Fibroblast of skin of back (primary cell): ENCODE measurements at places on chromosomes 1 and 21.
A peak's percentile ranks its signal among the peaks of the same experiment; 100 is the strongest.

- no peak for DNase-seq
Observed at GRCh38 chr1:89363638-89364536, at the start of gene GBP6. Gene GBP6 (plus strand): TSS chr1:89364059. CDS start chr1:89368552, 4,493 bp downstream.

GRCh38 chr21:28423521-28424190, 569.0 kb downstream of the LTN1 start:
- DNase-seq: no peak

GRCh38 chr1:29698033-29698432, 461.7 kb downstream of the PTPRU start:
- peak; percentile 75 for DNase-seq

DNA sequence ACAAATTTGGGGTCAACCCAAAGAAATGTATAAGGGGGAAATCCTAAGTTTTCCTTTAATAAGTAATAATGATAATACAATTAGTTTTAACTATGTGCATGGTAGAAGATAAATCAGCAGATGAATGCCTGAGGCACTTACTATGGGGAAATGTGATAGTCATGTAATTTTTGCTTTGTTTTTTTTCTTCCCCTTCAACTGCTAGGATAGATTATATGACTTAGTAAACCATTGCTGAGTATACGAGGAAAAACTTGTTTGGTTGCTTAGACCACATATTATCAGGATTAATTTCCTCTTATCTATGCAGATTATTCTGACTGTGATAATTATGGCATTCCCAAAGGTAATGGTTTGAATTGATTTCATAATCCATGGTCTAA, 181.1 kb downstream of the TGFB2 start:
- no peak for DNase-seq

DNA sequence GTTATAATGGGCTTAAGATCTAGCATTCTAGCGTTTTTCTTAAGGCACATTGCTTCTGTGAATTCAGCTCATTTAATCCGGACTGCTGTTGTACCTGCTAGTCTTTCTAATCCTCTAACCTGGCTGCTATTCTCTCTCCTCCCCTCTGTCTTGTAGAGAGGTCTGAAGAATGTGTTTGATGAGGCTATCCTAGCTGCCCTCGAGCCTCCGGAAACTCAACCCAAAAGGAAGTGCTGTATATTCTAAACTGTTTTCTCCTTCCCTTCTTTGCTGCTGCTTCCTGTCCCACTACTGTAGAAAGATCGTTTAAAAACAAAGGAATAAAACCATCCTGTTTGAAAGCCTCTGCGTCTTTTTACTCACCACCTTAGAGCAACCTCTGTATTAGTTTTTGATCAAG, 37.3 kb downstream of the CDC42 start:
- no peak for DNase-seq

GRCh38 chr1:177959811-177960515, 9.9 kb downstream of the SEC16B start:
- DNase-seq: peak; percentile 24

DNA sequence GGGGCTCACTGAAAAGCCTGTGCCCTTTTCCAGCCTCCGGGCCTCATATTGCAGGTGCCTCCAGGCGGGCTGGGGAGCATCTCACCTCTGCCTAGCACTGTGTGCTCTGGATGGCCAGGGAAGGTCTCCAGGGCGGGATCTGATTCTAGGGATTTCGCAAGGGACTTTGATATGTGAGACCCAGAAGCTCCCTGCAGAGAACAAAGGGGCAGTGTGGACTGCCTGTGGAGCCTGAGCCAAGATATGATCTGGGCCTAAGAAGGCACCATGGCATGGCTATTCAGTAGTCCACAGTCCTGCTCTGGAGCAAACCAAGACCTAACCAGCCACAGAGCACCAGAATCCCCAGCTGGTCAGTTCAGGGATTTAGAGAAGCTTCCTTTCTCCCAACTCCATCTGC, 157.2 kb downstream of the ST6GALNAC5 start:
- no peak for DNase-seq

DNA sequence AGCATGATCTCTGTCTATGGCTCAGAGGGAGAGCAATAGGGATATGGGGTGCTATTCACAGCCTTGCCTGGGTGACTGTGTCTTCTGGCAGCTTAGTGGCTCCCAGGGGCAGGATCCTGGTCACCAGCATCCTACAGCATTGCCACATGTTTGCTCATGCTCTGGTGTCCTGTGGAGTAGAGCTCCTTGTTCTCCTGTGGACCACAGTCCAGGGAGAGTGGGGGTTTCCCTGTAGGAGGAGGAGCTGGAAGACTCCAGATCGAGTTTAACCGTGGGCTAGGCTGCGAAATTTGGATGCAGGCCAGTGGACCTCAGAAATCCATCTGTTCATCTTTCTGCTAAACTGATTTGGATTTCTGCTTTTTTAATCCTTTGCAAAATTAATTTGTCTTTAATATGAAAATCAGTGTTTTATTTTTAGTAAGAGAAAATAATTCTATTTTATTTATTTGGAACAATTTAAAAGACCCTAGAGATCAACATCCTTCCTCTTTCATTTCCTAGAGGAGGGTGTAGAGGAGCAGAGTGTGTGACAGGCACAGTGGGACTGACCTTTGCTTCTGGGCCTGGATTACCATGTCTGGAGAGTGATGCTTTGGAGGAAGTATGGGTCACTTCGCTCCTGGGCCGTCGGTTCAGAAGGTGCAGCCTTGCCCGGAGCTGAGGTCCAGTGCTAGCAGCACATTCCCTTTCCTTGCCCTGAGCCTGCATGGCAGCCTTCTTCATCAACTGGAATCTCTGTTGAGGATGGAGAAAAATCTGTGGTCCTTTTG, 17.4 kb downstream of the ADARB1 start:
- peak; percentile 40 for DNase-seq

DNA sequence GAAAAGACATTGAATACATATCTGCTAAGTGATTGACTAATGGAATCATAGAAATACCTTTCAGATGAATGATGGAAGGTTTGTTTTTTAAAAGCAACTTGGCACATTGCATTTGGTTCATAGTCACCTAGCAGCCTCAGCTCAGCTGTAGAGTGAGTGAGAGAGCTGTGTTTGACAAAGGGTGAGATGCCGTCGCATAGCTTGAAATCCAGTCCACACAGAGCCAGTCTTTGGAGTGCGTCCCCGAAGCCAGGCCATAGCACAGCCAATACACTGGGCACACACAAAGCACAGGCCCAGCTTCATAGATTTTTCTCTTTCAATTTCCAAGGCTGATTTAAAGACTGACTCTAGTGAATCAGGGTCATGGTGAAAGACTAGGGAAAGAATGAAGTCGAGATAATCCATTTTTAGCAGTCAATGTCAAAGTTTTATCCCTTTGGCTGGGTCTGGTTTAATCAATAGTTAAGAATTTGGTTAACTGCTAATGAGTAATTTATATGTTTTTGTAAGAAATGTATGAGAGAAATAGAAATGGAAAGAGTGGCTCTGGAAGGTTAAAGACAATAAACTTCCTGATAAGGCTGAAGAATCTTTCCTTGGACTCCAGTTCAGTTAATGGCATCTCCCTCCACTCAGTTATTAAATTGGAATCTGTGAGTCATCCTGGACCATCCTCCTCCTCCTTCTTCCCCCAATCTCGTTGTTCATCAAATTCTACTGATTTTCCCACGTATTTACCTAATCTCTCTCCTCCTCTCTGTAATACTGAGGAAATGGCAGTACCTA, 101.2 kb upstream of the IRF2BP2 start:
- peak; percentile 44 for DNase-seq

GRCh38 chr1:54069791-54070170, 16.4 kb downstream of the TCEANC2 start:
- DNase-seq: peak; percentile 46

DNA sequence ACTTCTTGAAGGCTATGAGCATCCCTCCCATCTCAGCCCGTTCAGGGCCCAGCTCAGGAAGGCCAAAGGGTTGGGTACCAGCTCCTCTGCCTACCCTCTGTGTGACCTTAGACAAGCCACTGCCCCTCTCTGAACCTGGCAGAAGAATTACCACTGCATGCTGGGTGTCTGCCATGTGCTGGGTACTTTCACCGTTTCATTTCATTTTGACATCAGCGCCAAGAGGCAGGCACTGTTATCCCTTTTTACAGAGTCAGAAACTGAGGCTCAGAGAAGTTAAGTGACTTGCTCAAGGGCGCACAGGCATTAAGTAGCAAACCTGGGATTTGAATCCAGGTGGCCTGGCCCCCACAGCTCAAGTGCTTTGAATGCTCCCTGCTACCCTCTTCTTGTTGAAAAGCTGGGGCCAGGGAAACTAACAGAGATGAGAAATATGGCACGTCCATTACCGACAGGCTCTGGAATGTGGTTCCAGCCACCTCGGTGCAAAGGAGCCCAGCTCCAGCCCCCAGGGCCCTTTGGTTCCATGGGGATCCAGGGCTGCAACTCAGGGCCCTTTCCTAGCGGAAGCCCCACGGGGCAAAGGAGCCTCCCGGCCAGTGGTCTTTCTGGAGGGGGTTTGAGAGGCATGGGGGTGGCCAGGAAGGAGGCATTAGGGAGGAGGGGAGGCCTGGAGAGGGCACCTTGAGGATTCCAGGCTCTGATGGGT, 6.5 kb downstream of the TMEM82 start:
- DNase-seq: no peak

GRCh38 chr1:170711682-170712081, 47.8 kb downstream of the PRRX1 start:
- peak; percentile 99 for DNase-seq

DNA sequence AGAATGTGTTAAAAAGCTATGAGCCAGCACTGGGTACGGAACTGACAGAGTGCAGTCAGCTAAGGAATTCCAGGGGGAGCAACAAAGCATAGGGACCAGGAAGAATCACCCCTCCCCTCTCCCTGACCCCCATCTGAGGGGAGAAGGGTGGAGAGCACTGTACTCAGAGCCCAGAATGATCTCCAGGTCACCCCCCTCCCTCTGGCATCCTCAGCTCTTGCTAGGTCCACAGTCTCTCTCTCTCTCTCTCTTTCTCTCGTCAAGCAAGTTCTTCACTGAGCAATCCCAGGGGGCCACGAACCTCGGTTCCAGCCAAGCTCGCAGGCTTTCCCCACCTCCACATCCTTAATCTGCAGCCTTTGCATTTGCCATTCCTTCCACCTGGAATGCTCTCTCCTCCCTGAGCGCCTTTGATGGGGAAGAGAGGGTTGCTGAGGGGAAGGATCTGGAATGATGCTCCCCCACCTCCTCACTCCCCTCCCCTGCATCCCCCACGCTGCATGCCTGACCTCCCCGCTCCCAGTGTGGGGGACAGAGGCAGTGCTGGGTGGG, 6.7 kb upstream of the WASF2 start:
- peak; percentile 66 for DNase-seq

- peak; percentile 1 for DNase-seq
Observed at GRCh38 chr1:213474054-213474453, 423.0 kb downstream of the RPS6KC1 start.

DNA sequence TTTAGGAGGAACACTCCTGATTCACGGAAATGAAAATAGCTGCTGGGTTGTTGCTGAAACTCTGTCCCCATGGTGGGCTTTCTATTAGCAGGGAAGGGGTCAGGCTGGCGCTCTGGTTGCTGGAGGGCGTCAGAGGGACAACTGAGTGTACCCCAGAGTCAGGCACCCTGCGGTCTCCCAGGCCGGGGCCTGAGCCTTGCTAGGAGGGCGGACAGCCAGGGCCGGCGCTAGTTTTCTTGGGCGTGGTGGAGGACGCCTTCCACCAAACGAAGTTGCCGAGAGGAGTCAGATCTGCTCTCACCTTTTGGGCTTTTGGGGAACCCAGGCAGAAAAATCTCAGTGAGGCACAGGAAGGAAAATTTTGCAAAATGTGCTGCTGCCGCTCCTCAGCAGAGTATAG, 54.8 kb downstream of the NGF start:
- no peak for DNase-seq

GRCh38 chr1:232901255-232901654, 49.2 kb upstream of the NTPCR start:
- no peak for DNase-seq

DNA sequence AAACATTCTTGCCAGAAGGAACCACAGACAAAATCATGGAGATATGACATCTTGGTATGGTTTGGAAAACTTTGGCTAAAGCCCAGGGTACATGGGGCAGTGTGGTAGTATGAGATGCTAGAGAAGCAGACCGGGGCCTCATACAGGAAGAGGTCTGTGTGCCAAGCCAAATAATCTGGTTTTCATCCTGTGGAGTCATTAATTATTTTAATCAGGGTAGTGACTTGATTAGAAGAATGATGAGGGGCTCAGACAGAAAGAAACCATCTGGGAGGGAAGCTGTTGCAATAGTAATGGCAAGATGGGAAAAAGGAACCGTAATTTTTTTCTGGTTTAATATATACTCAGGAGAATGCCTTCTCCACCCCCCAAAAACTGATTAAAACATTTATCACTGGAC, 318.0 kb downstream of the BRINP2 start:
- DNase-seq: no peak

GRCh38 chr1:53585129-53585528, 125.9 kb downstream of the DMRTB1 start:
- peak; percentile 57 for DNase-seq

DNA sequence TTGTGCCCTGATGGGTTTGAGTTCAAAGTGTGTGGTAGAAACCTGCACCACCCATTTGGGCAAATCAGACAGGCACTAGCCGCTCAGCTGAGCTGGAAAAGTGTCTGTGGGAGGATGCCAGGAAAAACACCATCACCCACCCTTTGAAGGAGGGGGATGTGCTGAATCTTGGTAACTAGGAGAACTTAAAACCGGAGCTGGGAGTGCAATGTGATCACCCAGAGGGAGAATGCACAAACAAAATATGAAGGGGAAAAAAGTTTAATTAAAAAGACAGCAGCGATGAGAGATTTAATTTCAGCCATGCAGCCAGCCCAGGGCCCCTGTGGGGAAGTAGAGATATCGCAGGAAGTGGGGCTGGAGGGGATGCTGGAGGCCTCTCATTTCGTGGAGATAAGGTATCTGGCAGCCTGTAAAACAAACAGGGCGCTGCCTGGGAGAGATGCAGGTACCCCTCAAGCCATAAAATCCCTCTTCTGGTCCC, 86.8 kb upstream of the BCAR3 start:
- DNase-seq: peak; percentile 27

- DNase-seq: no peak
Observed at GRCh38 chr1:61042466-61043009, 39.8 kb upstream of the NFIA start.

GRCh38 chr1:41792485-41792770, 126.3 kb downstream of the HIVEP3 start:
- no peak for DNase-seq

DNA sequence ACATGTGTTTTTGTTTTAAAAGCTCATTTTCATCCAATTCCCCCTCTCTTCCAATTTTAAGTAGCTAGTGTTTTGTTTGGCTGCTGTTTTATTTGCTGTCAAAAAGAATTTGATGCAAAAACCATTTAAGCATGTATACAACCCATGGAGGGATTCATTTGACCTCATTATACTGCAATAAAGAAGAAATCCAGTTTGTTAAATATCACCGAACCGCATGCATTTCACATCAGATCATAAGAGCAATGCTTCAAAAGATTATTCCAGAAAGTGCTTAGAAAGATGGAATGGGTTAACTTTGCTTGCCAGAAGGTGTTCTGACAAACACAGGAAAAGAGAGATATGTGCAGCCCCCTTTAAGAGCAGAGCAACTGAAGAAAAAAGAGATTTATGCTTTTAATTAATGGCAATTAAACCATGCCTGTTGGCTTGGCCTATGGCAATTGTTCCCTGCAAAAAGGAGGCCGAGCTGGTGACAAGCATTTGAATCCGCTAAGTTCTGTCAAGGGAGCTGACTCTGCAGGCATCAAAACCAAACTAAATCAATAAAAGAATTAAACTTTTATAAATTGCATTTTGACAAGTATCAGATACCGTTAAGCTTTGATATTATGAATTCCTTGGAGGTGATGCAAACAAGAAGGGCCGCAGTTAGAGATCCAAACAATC, 14.4 kb upstream of the BARHL2 start:
- DNase-seq: no peak
